ENCODE measurements at places on chromosomes 13 and 19.

DNA sequence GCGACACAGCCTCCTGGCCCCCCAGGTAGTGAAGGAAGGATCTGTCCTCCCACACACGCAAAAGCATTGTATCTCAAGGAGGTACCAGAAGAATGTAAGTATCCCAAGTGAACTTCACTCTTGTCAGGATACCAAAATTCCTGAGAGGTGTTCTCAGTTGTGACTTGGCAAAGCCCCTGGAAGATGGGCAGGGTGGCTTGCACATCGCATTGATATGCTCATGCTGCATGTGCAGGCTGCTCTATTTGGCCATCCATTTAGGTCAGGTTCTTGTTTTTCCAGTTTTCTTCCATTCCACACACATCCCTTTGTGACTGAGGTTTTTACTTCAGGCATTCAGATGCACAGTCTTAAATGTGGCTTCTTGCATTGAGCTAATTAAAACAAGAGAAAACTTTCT lies 382.8 kb downstream of the FOXO1 start:
- H3K27ac ChIP-seq = no peak overlapping the region
- no peak overlapping the region for H3K4me3 ChIP-seq
- no peak for DNase-seq
- no peaks in the 10 kb centered on the region for H3K4me1 ChIP-seq

GRCh38 chr13:27353166-27353583 lies 71.2 kb upstream of the GTF3A start:
- H3K4me3 ChIP-seq = no peak overlapping the region
- DNase-seq = no peak
- no peaks in the 10 kb centered on the region for H3K27me3 ChIP-seq
- H3K27ac ChIP-seq = no peak overlapping the region

- no peaks in the 10 kb centered on the region for H3K27me3 ChIP-seq
- H3K36me3 ChIP-seq = no peaks in the 10 kb centered on the region
- no peak overlapping the region for H3K4me3 ChIP-seq
- H3K4me1 ChIP-seq = no peaks in the 10 kb centered on the region
- DNase-seq = no peak
Observed at GRCh38 chr13:81568824-81569223, 1227.9 kb upstream of the SPRY2 start.

- no peak overlapping the region for H3K4me3 ChIP-seq
- no peaks in the 10 kb centered on the region for H3K36me3 ChIP-seq
- H3K27me3 ChIP-seq = peaks cover 32% of the 10 kb centered on the region
- H3K4me1 ChIP-seq = peaks cover 15% of the 10 kb centered on the region
- H3K27ac ChIP-seq = no peak overlapping the region
Observed at GRCh38 chr13:112333756-112334543, 42.2 kb upstream of the SPACA7 start.

GRCh38 chr13:19645000-19645399 lies 11.5 kb downstream of the MPHOSPH8 start:
- H3K4me1 ChIP-seq = no peaks in the 10 kb centered on the region
- no peak overlapping the region for H3K4me3 ChIP-seq
- no peak overlapping the region for H3K27ac ChIP-seq
- DNase-seq = no peak
- H3K36me3 ChIP-seq = peaks cover 16% of the 10 kb centered on the region
- no peaks in the 10 kb centered on the region for H3K27me3 ChIP-seq

DNA sequence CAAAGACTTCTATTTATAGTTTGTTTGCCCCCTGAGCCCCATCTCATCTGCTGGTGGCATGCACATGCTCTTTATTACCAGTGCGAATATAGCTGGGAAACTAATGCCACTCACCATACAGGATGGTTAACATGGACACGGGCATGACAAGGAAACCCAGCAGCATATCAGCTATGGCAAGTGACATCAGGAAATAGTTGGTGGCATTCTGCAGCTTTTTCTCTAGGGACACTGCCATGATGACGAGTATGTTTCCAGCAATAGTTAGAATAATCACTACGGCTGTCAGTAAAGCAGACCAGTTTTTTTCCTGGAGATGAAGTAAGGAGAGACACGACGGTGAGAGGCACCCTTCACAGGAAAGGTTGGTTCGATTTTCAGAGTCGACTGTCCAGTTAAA lies 1.5 kb downstream of the HTR2A start:
- H3K4me1 ChIP-seq = peaks cover 22% of the 10 kb centered on the region
- peak overlapping the region; percentile 74 for H3K4me3 ChIP-seq
- no peaks in the 10 kb centered on the region for H3K36me3 ChIP-seq

- no peaks in the 10 kb centered on the region for H3K27me3 ChIP-seq
- peaks cover 80% of the 10 kb centered on the region for H3K36me3 ChIP-seq
- no peak overlapping the region for H3K27ac ChIP-seq
- DNase-seq = no peak
- H3K4me1 ChIP-seq = no peaks in the 10 kb centered on the region
Observed at GRCh38 chr19:15358918-15359317, 20.7 kb downstream of the AKAP8 start.

DNA sequence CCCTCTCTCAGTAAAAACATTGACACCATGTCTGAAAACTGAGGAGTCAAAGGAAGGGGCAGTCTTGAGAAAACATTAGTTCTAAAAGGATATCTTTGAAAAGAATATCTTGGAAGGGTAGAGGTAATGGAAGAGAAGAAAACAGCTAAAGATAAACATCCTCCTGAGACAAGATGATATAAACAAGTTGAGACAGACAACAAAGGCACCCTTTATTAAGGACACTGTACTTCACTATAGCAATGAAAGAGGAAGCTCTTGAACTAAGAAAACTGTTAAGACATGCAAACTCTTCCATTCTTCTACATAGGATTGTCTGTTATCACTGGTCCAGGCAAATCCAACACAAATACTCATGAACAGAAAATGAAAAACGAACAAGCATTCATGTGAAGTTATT lies 46.3 kb downstream of the MTMR6 start:
- no peak overlapping the region for H3K4me3 ChIP-seq
- no peak for DNase-seq
- H3K4me1 ChIP-seq = no peaks in the 10 kb centered on the region
- no peaks in the 10 kb centered on the region for H3K27me3 ChIP-seq

- H3K4me1 ChIP-seq = peaks cover 7% of the 10 kb centered on the region
- H3K36me3 ChIP-seq = no peaks in the 10 kb centered on the region
- H3K27ac ChIP-seq = no peak overlapping the region
- no peak for DNase-seq
- H3K27me3 ChIP-seq = no peaks in the 10 kb centered on the region
Observed at GRCh38 chr19:8643860-8644653, 13.6 kb downstream of the NFILZ start.

GRCh38 chr19:49520705-49521319 lies 7.0 kb upstream of the RCN3 start:
- no peak overlapping the region for H3K27ac ChIP-seq
- H3K4me1 ChIP-seq = no peaks in the 10 kb centered on the region
- H3K36me3 ChIP-seq = peaks cover 21% of the 10 kb centered on the region

GRCh38 chr19:19531951-19532805 lies 3.5 kb downstream of the YJEFN3 start:
- H3K4me3 ChIP-seq = no peak overlapping the region
- H3K36me3 ChIP-seq = peaks cover 49% of the 10 kb centered on the region
- peak; percentile 90 for DNase-seq
- no peaks in the 10 kb centered on the region for H3K27me3 ChIP-seq
- H3K4me1 ChIP-seq = peaks cover 31% of the 10 kb centered on the region
- H3K27ac ChIP-seq = no peak overlapping the region

- H3K4me3 ChIP-seq = no peak overlapping the region
- no peaks in the 10 kb centered on the region for H3K27me3 ChIP-seq
- H3K4me1 ChIP-seq = peaks cover 20% of the 10 kb centered on the region
- no peaks in the 10 kb centered on the region for H3K36me3 ChIP-seq
- no peak for DNase-seq
- H3K27ac ChIP-seq = no peak overlapping the region
Observed at GRCh38 chr13:43153436-43154090, 130.2 kb downstream of the DNAJC15 start.

GRCh38 chr13:75251188-75251587 lies 230.8 kb downstream of the TBC1D4 start:
- no peak overlapping the region for H3K27ac ChIP-seq
- H3K36me3 ChIP-seq = no peaks in the 10 kb centered on the region
- H3K4me1 ChIP-seq = no peaks in the 10 kb centered on the region
- no peak overlapping the region for H3K4me3 ChIP-seq
- DNase-seq = no peak
- H3K27me3 ChIP-seq = no peaks in the 10 kb centered on the region
